CD4-positive, CD25-positive, alpha-beta regulatory T cell (primary cell): ENCODE measurements at places on chromosomes 13 and 19. TPM values are rescaled to one million over a fixed set of nuclear protein-coding genes. Genes with fewer than 3 reads are reported as not detected.
A peak's percentile ranks its signal among the peaks of the same experiment; 100 is the strongest.

SYT5 gene
- total RNA-seq = 1.9 TPM

DNA sequence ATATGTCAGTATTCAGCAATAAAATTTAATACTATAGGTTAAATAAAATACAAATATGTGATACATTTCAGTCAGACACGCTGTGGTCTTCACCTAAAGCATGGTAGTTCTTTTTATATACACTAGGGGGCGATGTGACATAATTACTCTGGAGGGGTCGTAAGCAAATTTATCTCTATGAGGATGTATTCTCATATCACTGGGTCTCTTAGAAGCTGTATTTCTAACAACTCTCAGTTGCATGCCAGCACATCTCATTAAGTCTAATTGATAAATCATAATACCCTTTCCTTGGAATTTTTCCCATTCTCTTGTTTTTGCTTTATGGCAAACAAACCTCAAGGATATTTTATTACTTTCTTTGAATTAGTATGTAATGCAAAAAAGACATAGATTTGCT lies 3.9 kb upstream of the PCDH17 start:
- no peak for DNase-seq

GRCh38 chr13:111562716-111563115 lies 242.3 kb downstream of the TEX29 start:
- no peak for DNase-seq

SIGLEC12 gene
- total RNA-seq = not detected

DNA sequence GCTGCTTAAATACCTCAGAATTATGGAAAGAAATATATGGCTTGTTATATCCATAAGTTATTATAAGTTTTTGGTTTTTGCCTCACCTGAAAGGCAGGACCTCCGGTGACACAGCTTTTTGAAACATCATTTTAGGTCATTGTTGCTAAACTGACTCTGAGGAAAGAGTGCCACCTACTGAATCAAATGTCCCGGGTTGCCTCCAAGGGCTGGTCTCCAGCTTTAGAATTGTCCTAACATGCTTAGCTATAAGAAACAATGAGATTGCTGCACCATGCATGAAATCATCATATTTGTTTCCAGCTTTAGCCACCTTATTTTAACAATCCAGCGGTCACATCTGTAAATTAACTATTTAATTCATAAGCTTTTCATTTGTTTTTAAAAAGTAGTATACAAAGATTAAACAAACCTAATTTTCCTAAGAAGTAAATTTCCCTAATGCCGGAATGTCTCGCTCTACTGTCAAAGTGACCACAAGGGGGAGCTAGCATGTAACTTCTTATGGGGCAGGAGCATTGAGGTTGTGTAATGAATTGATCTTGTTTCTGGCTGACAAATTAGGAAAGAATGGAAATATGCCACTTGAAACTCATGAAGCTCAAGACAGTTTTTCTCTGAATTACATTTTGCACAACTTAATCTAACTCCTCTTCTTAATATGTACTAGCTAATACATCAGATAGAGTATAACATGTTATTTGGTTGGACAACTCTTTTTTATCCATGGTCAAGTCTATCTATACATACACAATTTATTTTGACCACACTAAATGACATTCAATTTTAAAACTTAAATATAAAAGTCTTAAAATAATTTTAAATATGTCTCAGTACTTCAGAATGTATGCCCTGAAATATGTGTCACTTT lies 6.7 kb upstream of the PCDH17 start:
- DNase-seq = no peak

DNA sequence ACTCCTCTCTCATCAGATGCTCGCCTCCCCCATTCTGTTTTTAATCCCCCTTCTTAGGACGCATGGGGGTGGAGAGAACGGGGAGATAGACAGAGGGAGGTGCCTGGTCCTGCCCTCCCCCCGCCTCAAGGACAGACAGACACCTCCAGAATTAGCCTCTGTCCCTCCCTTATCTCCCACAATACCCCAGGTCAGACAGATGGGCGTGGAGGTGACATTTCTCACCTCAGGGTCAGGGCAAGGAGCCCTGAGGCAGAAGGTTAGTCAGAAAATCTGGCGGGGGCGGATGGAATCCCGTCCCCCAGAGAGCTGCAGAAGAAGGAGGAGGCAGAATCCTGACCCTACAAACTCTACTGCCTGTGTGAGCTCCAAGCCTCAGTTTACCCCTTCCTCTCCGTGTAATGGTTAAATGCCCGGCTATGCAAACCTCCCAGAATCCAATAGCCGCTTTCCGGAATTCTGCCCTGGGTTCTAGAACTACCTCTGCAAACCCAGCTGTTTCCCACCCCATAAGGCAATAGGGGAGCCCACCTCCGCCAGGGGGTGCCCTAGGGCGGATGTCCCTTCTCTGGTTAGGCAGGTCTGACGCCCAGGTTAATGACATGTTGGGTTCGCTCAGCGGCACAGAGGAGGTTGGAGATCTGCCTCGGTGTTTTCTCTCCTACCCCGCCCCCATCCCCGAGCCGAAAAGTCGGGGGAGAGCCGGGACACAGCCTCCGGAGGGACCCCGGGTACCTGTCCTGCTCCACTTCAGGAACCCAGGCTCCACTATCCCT lies 900 bp downstream of the PPP1R13L start:
- DNase-seq = peak; percentile 35

CGB8 gene
- total RNA-seq = not detected

DNA sequence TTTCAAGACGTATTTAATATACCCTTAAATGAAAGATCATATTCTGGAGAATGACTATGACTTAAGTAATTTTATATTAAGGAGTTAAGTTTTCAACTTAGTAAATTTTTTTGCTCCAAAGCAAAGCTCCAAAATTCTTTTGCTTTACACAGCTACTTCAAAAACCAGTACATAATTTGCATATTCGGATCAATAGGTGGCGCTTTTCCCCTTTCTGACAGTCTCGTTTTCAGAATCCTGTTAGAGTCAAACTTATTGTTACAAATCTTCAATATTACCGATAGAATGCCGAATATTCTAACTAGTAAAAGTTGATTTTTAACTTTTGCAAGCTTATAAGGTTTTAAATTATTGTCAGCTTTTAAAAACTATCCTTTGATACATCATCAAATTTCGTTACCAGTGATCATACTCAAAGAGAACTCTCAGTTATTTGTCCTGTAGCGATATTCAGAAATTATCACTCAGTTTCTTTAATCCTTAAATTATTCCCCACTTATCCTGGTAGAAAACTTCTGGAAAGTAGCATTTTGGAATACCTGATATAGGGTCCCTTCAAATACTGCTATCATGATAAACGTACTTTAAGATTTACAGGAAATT lies 852.7 kb upstream of the KLHL1 start:
- DNase-seq = no peak

DNA sequence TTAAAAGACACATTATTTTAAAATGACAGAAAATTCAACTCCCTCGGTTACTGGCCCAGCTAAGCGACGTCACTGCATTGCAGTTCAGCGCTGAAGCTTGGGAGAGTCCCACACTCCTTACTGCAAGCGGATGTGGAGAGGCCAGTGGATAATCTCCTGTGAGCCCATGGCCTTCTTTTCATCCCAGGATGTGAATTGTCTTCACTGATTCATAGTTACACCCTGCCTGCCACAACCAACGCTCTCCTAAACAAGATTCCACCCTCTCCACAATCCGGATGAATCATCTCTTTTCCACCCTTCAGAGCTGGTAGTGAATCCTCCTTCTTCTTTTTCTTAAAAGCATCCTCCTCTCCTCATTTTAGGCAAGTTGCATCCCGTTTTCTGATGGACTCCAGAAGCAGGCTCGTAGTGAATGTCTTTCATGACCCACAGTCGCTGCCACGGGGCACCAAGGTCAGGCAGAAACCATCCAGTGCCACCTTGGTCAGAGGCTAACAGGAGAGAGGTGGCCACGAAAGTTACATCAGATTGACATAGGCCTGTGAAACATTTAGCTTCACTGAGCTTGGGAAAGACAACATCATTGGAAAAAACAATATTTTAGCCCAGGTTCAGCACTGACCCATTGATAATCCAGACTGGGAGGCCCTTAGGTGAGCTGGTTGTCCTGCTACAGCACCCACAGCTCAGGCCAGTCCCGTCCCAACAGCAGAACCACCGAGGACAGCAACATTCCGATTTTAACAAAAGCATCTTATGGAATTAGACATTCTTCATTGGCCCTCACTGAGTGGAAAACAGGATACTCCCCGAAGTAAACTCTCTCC lies 2.0 kb downstream of the GJB2 start:
- no peak for DNase-seq

DNA sequence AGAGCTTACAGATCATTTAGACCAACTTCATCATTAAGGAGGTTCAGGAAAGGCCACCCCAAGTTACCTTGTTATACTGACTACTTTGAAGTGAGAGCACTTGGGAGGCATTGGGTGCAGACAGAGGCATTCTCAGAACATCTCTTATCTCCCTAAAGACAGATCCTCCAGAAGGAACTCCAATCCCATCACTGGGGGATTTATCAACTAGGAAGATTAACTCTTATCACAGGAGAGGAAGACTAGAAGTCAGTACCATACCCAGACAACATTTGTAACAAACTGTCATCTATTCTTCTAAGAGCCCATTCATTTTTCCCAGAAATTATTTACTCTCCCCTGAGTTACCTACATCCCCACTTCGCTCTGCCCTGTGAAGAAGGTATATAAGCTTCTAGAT lies 5.8 kb upstream of the RFXAP start:
- DNase-seq = no peak

ANKRD24 gene
- 1.5 TPM for total RNA-seq

ZNF235 gene
- total RNA-seq = 5.4 TPM

SYCN gene
- not detected for total RNA-seq

DNA sequence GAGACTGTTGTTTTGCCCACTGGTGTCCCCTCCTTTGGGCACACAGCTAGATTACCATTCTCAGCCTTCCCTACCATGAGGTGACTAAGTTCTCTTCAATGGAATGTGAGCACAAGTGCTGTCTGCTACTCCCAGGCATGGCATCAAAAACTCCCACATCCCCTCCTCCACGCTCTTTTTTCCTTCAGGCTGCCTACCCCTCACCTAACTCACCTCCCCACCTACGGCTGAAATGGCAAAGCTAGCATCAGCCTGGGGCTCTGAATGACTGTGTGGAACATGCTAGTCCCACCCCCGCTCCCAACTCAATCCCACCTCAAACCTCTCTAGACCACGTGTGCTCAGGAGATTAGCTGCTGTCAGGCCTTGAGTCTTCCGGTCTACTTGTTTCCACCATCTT lies 512.2 kb downstream of the DIAPH3 start:
- no peak for DNase-seq

GRCh38 chr19:13718733-13719132 lies 45.6 kb upstream of the MRI1 start:
- DNase-seq = no peak

DNA sequence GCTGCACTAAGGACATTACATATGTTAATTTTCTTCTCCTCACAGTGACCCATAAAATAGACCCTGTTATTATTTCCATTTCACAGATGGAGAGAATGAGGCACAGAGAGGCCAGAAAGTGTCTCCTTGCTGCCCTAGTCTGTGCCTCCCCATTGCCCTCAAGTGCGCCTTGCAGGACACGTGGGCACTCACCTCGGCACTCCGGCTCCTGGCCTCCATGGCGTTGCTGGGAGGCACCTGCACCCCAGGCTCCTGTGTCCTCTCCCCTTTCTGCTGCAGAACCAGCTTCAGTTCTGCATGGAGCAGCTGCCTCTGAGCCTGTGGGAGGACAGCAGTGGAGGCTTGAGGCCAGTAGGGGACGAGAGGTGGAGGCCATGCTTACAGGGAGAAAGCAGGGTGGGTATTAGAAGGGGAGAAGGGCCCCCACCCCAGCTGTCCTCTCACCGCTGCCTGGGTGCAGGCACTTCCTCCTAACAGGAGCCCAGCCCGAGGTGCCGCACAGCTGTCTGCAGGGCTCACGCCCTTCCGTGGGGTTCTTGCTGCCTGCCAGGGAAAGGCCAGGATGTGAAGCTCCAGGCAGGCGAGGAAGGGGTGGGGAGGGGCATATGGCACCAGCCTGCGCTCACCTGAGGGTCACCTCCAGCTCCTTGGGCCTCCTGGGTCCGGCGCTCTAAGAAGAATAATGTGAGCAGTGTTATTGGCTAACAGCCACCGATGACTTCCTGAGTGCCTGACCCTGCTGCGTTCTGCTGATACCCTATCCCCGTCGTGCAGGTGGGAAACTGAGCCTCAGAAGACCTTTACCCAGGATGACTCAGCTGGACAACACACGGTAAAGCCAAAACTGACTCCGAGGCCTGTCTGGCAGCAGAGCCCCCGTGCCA lies 5.2 kb downstream of the PRX start:
- peak; percentile 44 for DNase-seq

GRCh38 chr13:44903574-44903985 lies 85.7 kb downstream of the NUFIP1 start:
- DNase-seq = no peak

CBARP gene
- 0.12 TPM for total RNA-seq

- no peak for DNase-seq
These were observed 221.8 kb downstream of the OXGR1 start for GRCh38 chr13:96772426-96772825.

CEACAM21 gene
- total RNA-seq = 43.8 TPM

DNA sequence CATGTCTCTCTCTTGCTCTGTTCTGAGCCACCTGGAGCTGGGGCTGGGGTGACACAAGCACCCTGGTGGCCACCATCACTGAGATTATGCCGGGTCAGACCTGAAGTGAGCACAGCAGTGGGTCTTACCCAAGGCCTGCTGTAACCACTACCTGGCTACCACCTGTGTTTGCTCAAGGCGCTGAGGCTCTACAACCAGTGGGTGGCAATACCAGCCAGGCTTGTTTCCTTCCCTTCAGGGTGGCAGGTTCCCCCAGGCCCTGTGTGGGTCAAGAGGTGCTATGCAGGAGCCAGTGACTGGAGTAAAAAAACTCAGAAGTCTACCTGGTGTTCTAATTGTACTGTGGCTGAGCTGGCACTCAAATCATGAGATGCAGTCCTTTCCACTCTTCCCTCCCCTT lies 8.0 kb upstream of the ZNF443 start:
- DNase-seq = no peak

DNA sequence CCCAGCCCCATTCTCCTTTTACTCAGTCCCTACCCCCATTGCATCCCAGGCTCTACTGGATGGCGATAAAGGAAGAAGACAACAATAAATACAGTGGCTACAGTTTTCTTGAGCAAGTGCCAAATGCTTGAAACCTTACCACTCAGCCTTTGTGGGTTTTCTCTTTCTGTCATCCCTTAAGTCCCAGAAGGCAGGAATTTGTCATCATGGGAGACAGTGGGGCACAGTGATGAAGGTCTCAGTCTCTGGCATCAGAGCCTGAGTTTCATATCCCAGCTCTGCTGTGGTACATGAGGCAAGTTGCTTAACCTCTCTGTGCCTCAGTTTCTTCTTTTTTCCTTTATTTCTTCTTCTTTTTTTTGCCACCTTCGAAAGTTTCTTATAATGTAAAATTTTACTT lies 5.1 kb upstream of the COMP start:
- DNase-seq = no peak

GRCh38 chr13:109694972-109695371 lies 91.4 kb downstream of the IRS2 start:
- DNase-seq = no peak

DNA sequence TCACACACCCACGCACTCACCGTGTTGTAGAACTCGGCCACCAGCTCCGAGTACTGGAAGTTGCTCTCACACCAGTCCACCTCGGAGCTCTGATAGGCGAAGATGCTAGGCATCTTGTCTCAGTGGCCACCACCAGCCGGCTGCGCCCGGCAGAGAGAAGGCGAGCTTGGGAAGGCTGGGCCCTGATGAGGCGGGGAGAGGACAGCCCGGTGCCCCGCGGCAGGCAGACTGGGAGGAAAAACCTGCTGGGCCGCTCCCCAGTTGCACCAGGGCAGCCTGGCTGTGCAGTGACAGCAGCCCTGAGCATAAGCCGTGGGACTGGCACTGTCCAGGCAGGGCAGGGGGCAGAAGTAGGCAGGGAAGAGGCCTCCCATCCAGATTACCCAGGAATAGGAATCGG lies at the start of gene ACER1:
ACER1 (minus strand) TSS at position 174 of the 400 bp plus-strand sequence; CDS start at position 113, 61 bp downstream.
- DNase-seq = no peak

ZNF221 gene
- 0.67 TPM for total RNA-seq
